ENCODE measurements at places on chromosomes 12 and 14.

- no peak for DNase-seq
- H3K36me3 ChIP-seq: no peaks in the 10 kb centered on the region
- no peaks in the 10 kb centered on the region for H3K4me1 ChIP-seq
- no peaks in the 10 kb centered on the region for H3K27me3 ChIP-seq
- no peak overlapping the region for H3K27ac ChIP-seq
These were observed 6.8 kb upstream of the LEMD3 start for GRCh38 chr12:65162609-65163008.

GRCh38 chr12:55188974-55189556, 31.8 kb upstream of the OR10A7 start:
- H3K36me3 ChIP-seq: no peaks in the 10 kb centered on the region
- DNase-seq: peak; percentile 51
- H3K4me1 ChIP-seq: no peaks in the 10 kb centered on the region
- H3K27ac ChIP-seq: no peak overlapping the region

- H3K4me3 ChIP-seq: no peak overlapping the region
- H3K27ac ChIP-seq: no peak overlapping the region
- no peaks in the 10 kb centered on the region for H3K4me1 ChIP-seq
- DNase-seq: no peak
- H3K36me3 ChIP-seq: no peaks in the 10 kb centered on the region
These were observed 101.4 kb downstream of the PAPOLA start for GRCh38 chr14:96603350-96604255.

GRCh38 chr14:77470224-77470870, 12.5 kb downstream of the AHSA1 start:
- H3K4me1 ChIP-seq: no peaks in the 10 kb centered on the region
- no peaks in the 10 kb centered on the region for H3K27me3 ChIP-seq
- peaks cover 33% of the 10 kb centered on the region for H3K36me3 ChIP-seq
- no peak overlapping the region for H3K27ac ChIP-seq
- DNase-seq: no peak
- H3K4me3 ChIP-seq: no peak overlapping the region
